ENCODE measurements at places on chromosomes 5 and 9.

- DNase-seq: no peak
Measured at GRCh38 chr5:116765441-116765840, 190.8 kb upstream of the SEMA6A start.

DNA sequence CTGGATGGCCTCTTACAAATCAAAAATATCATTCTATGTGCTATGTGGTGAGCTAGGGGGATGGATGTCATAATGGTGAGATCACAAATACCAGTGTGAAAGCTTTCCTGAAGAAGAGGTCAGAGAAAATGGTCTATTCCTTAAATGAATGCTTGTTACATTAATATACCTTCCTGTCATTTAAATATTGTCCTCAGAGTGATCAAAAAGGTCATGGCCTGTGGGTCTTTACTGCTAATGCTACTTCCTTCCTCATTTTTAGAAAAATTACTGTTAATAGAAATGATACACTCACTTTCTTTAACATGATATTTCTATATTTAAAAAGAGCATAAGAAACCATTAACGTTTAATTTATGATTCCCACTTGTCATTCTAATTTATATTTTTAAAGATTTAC is 9.7 kb downstream of the OMD start:
- no peak for DNase-seq

- no peak for DNase-seq
Measured at GRCh38 chr5:58972301-58972700, 389.4 kb downstream of the RAB3C start.

GRCh38 chr5:136901-137300 is 44.9 kb downstream of the PLEKHG4B start:
- no peak for DNase-seq
